Trophoblast cell (in vitro differentiated cells and primary cell): ENCODE measurements at places on chromosomes 4 and X.

GRCh38 chr4:7244751-7245320, 52.5 kb downstream of the SORCS2 start:
- no peak overlapping the region for H3K4me3 ChIP-seq
- H3K27me3 ChIP-seq: no peaks in the 10 kb centered on the region
- H3K36me3 ChIP-seq: no peaks in the 10 kb centered on the region
- no peak overlapping the region for H3K27ac ChIP-seq

GRCh38 chrX:119411959-119412358, 12.8 kb downstream of the SLC25A43 start:
- H3K36me3 ChIP-seq: peaks cover 3% of the 10 kb centered on the region
- peak; percentile 66 for DNase-seq
- no peaks in the 10 kb centered on the region for H3K4me1 ChIP-seq
- no peak overlapping the region for H3K27ac ChIP-seq
- H3K4me3 ChIP-seq: no peak overlapping the region

DNA sequence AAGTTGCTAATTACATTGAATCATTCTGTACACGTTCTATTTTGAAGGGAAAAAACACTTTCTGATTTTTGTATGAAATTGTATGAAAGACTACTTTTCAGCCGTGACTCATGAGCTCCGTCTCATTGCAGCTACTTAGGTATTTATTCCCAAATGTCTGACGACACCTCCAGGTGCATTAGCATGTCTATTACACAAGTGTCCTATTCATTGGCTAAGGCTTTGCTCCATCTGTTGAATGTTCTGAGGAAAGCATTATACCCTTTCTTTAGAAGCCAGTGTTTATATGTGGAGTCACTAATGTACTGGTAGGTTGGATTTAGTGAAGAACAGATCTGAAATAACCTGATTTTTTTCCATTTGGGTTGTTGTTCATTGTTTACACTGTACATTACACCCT, 51.8 kb downstream of the MAP7D3 start:
- H3K4me1 ChIP-seq: no peaks in the 10 kb centered on the region
- no peaks in the 10 kb centered on the region for H3K36me3 ChIP-seq
- no peak overlapping the region for H3K27ac ChIP-seq
- H3K4me3 ChIP-seq: no peak overlapping the region
- DNase-seq: peak; percentile 73
- H3K27me3 ChIP-seq: no peaks in the 10 kb centered on the region

DNA sequence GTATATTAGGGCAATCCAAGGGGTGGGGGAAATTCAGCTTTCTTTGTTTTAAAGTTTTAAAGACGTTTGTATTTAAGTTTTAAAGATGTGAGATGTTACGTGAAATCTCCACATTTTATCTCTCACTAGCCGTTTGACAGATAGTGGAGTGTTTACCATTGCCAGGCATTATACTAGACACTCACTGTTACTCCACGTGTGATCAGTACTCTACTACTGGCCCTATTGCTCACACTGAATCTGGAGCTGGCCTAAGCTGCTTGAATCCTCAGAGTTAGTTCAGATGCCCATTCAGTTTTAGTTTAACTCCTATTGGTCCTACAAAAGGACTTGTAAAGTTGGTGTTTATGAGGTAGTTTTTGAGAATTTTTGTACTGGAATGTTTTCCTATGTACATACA, 4.5 kb downstream of the ADAD1 start:
- H3K4me3 ChIP-seq: no peak overlapping the region
- H3K36me3 ChIP-seq: no peaks in the 10 kb centered on the region
- no peak for DNase-seq
- no peak overlapping the region for H3K27ac ChIP-seq
- no peaks in the 10 kb centered on the region for H3K4me1 ChIP-seq

DNA sequence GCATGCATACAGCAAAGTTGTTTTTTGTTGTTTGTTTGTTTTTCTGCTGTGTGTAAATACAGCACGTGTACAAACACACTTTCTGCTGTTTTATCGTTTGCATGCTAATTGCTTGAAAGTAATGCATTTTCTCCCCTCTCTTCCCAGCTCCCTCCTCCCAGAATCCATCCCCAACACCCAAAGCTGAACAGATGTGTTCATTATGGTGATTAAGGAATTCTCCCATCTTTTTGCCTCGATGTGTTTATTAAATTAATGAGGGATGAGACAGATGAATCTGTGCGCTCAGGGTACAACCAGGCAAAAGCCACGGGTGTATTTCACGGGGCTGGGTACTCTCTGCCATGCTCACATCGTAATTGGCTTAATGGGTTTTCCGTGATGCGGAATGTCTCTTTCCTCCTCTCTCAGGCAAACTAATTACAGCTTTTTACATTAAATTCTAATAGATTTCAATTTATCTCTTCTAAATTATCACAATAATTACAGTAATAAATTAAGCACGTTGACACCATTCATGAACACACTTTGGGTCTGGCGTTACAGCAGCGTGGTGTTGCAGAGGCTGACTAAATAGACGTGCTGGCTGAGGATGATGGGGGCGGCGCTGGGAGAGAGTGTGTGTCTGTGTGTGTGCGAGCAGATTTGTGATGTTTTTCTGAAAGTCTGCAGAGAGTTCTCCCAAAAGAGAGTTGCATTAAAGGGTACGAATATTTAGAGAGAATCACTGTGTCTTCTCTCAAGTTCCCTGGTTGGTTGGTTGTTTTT, 117.7 kb downstream of the CRLF2 start:
- H3K27ac ChIP-seq: no peak overlapping the region
- H3K36me3 ChIP-seq: no peaks in the 10 kb centered on the region
- no peak for DNase-seq
- H3K27me3 ChIP-seq: no peaks in the 10 kb centered on the region
- H3K4me3 ChIP-seq: no peak overlapping the region

DNA sequence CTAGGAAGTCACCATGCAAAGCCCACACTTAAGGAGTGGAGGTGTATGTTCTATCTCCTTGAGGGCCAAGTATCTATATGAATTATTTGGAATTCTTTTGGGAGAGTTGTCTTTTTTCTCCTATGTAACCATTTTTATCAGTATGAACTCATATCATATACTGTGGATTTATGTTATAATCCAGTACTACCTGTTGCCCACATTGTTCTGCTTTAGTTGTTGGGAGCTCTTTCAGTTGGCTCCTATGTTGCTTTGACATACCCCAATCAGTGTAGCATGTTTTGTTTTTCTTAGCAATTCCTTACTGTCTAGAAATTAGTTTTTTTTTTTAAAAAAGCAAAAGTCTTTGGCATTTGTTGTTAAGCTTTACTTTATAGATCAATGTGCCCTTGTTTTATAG, 13.0 kb downstream of the UCHL1 start:
- no peaks in the 10 kb centered on the region for H3K4me1 ChIP-seq
- no peak overlapping the region for H3K4me3 ChIP-seq
- no peak for DNase-seq
- H3K36me3 ChIP-seq: peaks cover 2% of the 10 kb centered on the region

GRCh38 chr4:133808151-133808550, 393.4 kb downstream of the PABPC4L start:
- H3K27me3 ChIP-seq: no peaks in the 10 kb centered on the region
- no peak for DNase-seq
- H3K36me3 ChIP-seq: no peaks in the 10 kb centered on the region
- H3K4me3 ChIP-seq: no peak overlapping the region
- no peaks in the 10 kb centered on the region for H3K4me1 ChIP-seq

GRCh38 chr4:137226900-137227299, 305.4 kb downstream of the PCDH18 start:
- H3K4me1 ChIP-seq: no peaks in the 10 kb centered on the region
- H3K4me3 ChIP-seq: no peak overlapping the region
- H3K36me3 ChIP-seq: no peaks in the 10 kb centered on the region
- no peaks in the 10 kb centered on the region for H3K27me3 ChIP-seq

GRCh38 chrX:120672389-120672788, 42.5 kb upstream of the C1GALT1C1 start:
- H3K27ac ChIP-seq: no peak overlapping the region
- H3K4me1 ChIP-seq: no peaks in the 10 kb centered on the region
- no peak overlapping the region for H3K4me3 ChIP-seq
- H3K36me3 ChIP-seq: no peaks in the 10 kb centered on the region
- DNase-seq: peak; percentile 11

DNA sequence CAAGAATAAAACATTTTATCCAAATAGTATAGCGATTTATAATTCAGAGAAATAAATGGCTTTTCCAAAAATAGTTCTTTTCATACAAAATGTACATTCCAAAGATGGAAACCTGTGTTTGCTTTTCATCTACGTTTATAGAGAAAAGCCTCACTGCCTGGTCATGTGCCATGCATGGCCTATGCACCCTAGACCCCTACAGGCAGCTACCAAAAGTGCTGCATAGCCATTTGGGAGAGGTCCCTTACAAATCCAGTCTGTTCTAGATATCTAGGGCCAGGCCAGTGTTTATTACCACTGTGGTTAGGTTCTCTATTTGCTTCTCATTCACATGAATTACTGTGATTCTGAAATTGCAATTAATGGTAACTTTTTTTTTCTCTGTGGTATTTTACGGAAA, 17.2 kb downstream of the HMGB2 start:
- H3K36me3 ChIP-seq: peaks cover 3% of the 10 kb centered on the region
- H3K27ac ChIP-seq: no peak overlapping the region
- no peak overlapping the region for H3K4me3 ChIP-seq
- no peak for DNase-seq

GRCh38 chr4:148044089-148044911, 312.4 kb downstream of the ARHGAP10 start:
- H3K4me1 ChIP-seq: no peaks in the 10 kb centered on the region
- no peaks in the 10 kb centered on the region for H3K27me3 ChIP-seq
- DNase-seq: no peak
- no peak overlapping the region for H3K4me3 ChIP-seq
- H3K27ac ChIP-seq: no peak overlapping the region
- peaks cover 3% of the 10 kb centered on the region for H3K36me3 ChIP-seq

GRCh38 chr4:98394134-98394533, 132.9 kb downstream of the RAP1GDS1 start:
- no peak overlapping the region for H3K27ac ChIP-seq
- no peak overlapping the region for H3K4me3 ChIP-seq
- no peaks in the 10 kb centered on the region for H3K36me3 ChIP-seq

DNA sequence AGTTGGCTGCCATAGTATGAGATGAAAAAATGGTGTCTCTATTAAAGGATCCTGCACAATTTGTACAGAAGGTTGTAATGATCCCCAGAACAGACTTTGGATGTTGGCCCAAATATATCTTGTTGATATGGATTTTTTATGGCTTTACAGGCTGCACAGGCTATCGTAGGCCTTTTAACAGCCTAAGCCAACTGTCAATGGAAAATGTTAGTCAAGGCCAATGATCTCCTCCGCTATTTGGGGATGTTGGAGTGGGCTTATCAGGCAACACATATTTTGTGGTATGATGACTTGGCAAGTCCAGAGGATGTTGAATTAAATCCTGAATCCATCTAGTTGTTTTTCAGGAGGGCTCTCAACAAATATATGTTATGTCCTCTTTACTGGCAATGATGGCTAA, 42.1 kb downstream of the ZCCHC13 start:
- no peak overlapping the region for H3K27ac ChIP-seq
- H3K4me1 ChIP-seq: peaks cover 6% of the 10 kb centered on the region
- H3K36me3 ChIP-seq: no peaks in the 10 kb centered on the region

GRCh38 chr4:92654084-92654483, 350.3 kb downstream of the GRID2 start:
- DNase-seq: no peak
- no peaks in the 10 kb centered on the region for H3K27me3 ChIP-seq
- no peaks in the 10 kb centered on the region for H3K4me1 ChIP-seq
- no peaks in the 10 kb centered on the region for H3K36me3 ChIP-seq
- H3K27ac ChIP-seq: no peak overlapping the region

DNA sequence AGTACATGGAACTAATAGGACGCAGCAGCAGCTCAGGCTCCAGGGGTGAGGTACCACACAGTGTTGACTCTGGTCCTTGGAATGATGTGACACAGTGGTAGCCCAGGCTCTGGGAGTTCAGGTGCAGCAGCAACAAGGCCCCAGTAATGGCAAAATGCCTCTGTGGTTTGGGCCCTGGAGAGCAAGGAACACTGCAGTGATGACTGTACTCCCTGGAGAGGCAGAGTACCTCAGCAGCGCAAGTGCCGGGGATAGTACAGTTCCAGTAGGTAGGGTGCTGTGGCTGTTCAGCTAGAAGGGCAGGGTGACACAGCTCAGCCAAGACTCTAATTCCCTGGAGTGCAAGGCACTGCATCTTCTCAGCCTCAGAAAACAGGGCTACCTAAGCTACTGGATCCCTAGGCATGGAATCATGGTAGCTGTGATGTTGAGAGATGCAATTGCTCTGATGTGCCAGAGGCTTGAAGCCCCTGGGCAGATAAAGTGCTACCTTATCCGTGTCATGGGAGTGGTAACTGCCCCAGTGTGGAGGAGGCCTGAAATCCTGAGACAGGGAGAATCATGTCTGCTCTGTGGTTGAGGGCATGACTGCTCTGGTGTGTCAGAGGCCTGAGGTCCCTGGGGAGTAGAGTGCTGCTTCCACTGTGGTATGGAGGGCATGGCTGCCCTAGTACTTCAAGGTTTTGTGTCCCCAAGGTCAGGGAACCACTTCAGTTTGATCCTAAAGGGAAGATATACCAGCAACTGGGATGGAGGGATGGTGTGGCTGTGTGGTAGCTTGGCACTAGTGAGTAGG, 55.2 kb downstream of the AREG start:
- H3K4me3 ChIP-seq: no peak overlapping the region
- no peaks in the 10 kb centered on the region for H3K36me3 ChIP-seq
- no peaks in the 10 kb centered on the region for H3K4me1 ChIP-seq
- no peak overlapping the region for H3K27ac ChIP-seq

- no peaks in the 10 kb centered on the region for H3K27me3 ChIP-seq
- no peak for DNase-seq
- H3K4me3 ChIP-seq: no peak overlapping the region
- no peak overlapping the region for H3K27ac ChIP-seq
- H3K4me1 ChIP-seq: peaks cover 10% of the 10 kb centered on the region
Observed at GRCh38 chr4:140236654-140237169, 82.7 kb upstream of the MAML3 start.

GRCh38 chr4:107458194-107458593, 261.8 kb downstream of the PAPSS1 start:
- H3K4me3 ChIP-seq: no peak overlapping the region
- no peaks in the 10 kb centered on the region for H3K27me3 ChIP-seq
- H3K36me3 ChIP-seq: no peaks in the 10 kb centered on the region
- DNase-seq: no peak

- H3K36me3 ChIP-seq: no peaks in the 10 kb centered on the region
- H3K4me1 ChIP-seq: peaks cover 5% of the 10 kb centered on the region
- H3K27ac ChIP-seq: no peak overlapping the region
Observed at GRCh38 chrX:103831342-103831802, 685 bp downstream of the RAB9B start.

- H3K4me1 ChIP-seq: no peaks in the 10 kb centered on the region
- no peaks in the 10 kb centered on the region for H3K27me3 ChIP-seq
- H3K4me3 ChIP-seq: no peak overlapping the region
- no peak overlapping the region for H3K27ac ChIP-seq
Observed at GRCh38 chrX:150406596-150406995, 43.5 kb downstream of the MAMLD1 start.

GRCh38 chrX:124097116-124097515, 135.6 kb downstream of the STAG2 start:
- H3K27me3 ChIP-seq: no peaks in the 10 kb centered on the region
- no peak overlapping the region for H3K27ac ChIP-seq
- no peaks in the 10 kb centered on the region for H3K36me3 ChIP-seq
- H3K4me3 ChIP-seq: no peak overlapping the region
- no peak for DNase-seq
- no peaks in the 10 kb centered on the region for H3K4me1 ChIP-seq

- H3K36me3 ChIP-seq: peaks cover 5% of the 10 kb centered on the region
- no peaks in the 10 kb centered on the region for H3K4me1 ChIP-seq
- H3K27ac ChIP-seq: no peak overlapping the region
- H3K27me3 ChIP-seq: no peaks in the 10 kb centered on the region
- DNase-seq: no peak
Observed at GRCh38 chrX:9676306-9676705, 89.3 kb downstream of the GPR143 start.

GRCh38 chr4:77893451-77893850, 30.8 kb downstream of the MRPL1 start:
- H3K4me3 ChIP-seq: no peak overlapping the region
- no peak overlapping the region for H3K27ac ChIP-seq
- no peaks in the 10 kb centered on the region for H3K36me3 ChIP-seq
- H3K4me1 ChIP-seq: no peaks in the 10 kb centered on the region
- DNase-seq: no peak
